ENCODE measurements at places on chromosomes 5 and 9. TPM values are rescaled to one million over a fixed set of nuclear protein-coding genes. Genes with fewer than 3 reads are reported as not detected.

DNA sequence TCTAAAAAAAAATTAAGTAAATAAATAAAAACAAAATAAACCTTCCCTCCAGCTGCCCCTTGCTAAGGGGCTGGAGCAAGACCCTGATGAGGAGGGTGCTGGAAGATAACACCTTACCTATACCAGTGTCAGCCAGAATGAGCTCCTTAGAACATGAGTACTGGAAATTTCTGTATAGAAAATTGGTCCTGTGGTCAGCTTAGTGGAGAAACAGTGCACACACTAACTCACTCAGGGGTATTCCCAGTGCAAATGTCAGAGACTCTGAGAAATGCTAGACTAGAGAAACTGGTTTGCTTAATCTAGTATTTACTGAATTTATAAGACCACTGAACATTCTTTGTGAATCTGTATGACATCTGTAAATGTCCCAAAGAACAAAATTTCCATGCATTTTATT lies 62.1 kb upstream of the CTXN3 start:
- no peak for DNase-seq

DNA sequence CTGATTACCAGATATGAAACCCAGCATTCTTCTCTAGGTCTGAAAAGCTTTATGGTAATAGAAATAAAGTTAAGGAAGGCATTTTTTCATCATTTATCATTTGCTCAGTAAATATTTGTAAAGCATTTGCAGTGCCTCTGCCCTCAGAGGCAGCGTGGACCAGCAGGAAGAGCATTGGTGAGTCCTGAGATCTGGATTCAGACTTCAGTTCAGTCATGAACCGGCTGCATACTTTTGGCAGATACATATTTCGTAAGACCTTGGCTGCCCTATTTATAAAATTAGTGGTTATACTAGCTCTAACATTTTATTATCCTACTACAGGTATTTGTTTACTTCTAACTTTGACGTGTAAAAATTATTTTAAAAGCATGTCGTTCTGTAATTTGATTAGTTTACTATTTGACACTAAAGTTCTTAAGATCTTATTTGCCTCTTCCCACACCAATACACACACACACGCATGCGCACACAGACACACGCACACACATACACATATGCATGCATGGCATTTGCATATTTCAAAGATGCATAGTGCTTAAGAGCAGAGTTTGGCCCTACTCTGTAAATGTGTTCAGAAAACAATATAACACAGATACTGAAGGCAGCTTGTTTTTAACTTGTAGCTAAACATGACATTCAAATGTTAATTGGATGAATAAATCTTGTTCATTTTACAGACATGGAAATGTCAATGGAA lies 101.9 kb downstream of the RPS23 start:
- DNase-seq = no peak

- DNase-seq = no peak
Observed at GRCh38 chr9:38412751-38413150, 11.5 kb downstream of the IGFBPL1 start.

DNA sequence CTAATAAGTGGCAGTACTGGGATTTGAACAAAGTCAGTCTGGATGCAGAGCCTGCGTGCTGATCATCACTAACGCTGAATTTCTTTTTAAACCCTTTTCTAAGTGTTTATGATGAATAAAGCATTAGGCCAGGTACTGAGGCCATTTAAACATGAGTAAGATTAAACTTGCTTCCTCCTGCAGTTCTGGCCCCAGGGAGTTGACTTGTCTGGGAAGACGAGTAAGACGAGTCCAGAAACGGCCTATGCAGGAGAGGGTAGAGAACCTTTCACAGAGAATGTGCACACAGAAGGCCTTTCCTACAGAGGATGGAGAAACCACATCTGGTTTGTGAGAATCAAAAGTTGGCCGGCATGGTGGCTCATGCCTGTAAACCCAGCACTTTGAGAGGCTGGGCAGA lies 42.9 kb downstream of the SPRY4 start:
- DNase-seq = no peak

DNA sequence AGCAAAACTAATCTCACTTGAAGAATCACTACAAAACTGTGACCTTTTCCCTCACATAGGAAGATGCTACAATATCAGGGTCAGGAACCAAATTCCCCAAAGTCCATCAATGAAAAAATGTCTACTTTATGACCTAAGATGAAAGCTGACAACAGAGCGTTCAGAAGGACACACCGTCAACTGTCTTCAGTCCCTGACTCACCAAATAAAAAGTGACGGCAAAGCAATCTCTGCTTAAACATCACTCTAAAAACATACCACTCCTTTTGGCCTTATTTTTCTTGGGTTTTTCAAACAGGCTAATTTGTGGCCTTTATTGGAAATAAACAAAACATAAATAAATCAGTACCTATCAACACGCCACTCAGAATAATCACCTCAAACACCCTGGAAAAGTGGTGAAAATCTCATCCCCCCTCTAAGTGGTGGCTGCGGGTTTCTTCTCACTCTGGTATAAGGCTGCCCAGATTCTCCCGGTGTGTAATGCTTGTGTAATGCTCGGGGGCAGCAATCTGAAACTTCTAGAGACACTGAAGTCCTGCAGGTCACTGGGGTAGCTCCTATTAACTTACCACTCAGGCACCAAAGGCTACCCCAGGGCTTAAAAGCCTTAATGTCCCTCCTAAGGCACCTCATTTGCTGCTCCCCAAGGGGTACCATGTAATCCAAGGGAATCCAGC lies 29.5 kb downstream of the SEMA4D start:
- DNase-seq = no peak

GRCh38 chr9:134863941-134864820 lies 16.4 kb upstream of the FCN2 start:
- DNase-seq = no peak

GRCh38 chr5:156043351-156043750 lies 283.6 kb upstream of the SGCD start:
- no peak for DNase-seq

- no peak for DNase-seq
Observed at GRCh38 chr5:107361945-107362344, 308.8 kb downstream of the EFNA5 start.

DNA sequence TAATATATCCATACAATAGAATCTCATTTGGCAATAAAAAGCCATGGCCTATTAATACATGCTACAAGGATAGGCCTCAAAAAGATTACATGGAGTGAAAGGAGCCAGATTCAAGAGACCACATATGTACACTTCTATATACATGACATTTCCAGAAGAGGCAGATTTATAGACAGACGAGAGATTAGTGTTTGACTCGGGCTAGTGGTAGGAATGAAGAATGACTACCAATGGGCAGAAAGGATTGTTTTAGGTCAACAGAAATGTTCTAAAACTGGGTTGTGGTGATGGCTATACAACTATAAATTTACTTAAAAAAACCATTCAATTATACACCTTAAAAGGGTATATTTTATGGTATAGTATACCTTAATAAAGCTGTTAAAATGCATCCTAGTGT lies 41.9 kb downstream of the SETX start:
- DNase-seq = no peak

The PCDHB9 gene
- total RNA-seq = 11.2 TPM

The SLC25A48 gene
- total RNA-seq = not detected

The PCDHGA1 gene
- 1.6 TPM for total RNA-seq

The LVRN gene
- total RNA-seq = not detected

The DBH gene
- 0.02 TPM for total RNA-seq

The ARID3C gene
- total RNA-seq = 0.19 TPM

The FAM169A gene
- 33.0 TPM for total RNA-seq

The IFNA13 gene
- total RNA-seq = not detected

The EQTN gene
- not detected for total RNA-seq

The HEMGN gene
- total RNA-seq = 0.14 TPM
